D721Med (cell line): ENCODE measurements at places on chromosomes 2 and 18.

- no peak for DNase-seq
Measured at GRCh38 chr18:22167471-22168241, 1.7 kb upstream of the GATA6 start.

DNA sequence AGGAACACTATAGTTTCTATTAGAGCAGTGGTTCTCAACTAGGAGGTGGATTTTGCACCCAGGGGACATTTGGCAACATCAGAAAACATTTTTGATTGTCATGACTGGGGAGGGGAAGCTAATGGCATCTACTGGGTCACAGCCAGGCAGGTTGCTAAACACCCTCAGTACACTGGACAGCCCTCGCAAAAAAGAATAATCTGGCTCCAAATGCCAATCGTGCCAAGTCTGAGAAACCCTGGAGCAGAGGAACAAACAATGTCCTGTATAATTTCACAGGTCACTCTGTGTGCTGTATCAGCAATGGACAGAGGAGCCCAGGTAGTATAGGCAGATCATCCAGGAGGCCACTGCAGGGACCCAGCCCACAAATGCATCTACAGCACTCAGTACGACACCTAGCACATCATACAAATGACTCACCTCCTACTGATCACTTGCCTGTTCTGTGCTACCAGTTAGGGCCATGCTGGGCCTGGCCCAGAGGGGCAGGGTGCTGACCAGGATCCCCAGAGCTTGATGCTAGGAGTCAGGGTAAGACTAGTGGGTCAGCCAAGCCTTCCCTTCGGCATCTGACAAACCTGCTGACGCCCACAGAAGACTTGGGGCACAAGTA is 37.6 kb downstream of the SFXN5 start:
- no peak for DNase-seq

DNA sequence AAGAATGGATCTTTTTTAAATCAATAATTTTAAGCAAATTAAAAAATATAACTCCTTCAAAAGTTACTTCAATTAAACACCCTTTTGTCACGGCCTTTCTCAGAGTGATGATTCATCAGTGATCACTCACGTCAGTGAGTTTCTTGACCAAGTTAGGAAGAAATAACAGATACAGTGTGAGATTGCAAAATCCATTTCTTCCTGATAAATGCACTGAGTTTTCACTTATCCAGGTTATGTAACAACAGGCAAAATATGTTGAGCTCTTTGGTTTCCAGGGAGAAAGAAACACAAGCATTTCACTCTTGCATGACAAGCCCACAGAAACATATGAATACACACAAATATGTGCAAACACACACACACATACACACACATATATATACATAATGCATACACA is 195.9 kb upstream of the CYRIA start:
- no peak for DNase-seq

GRCh38 chr2:124347209-124347608 is 322.1 kb downstream of the CNTNAP5 start:
- DNase-seq: no peak

DNA sequence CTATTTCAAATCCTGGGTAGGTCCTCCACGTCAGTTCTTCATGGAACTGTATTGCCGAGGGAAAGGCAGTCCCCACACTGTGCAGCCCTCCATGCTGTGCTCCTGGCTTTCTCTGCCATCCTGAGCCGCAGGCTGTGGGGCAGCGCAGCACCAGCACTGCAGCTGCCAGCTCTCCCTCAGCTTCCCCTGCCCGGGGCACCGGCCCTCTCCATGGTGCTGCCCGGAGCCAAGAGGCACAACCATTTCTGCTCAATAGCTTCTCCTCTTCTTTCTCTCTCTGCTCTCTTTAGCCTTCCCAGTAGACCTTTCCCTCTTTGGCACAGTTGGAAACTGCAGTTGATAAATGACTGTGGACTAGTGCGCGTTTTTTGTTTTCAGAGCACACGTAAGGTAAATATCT is 12.1 kb downstream of the ANKRD23 start:
- DNase-seq: no peak

DNA sequence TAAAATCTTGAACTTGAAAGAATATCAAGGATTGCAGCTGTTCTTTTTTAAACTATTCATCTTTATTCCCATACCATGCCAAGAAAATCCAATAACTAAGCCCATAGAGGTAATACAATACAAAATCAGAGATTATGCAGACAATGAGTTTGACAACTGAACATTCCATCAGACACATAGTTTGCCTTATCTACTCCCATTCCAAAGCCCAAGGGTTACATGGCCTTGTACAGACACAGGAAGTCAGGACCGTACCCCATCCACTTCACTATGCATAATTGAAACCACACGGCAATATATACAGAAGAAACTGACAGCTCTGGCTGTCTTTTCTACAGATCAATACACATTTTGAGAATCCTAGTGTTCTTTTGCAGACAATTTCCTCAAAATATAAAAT is 181.3 kb downstream of the TMX3 start:
- DNase-seq: no peak
